ENCODE measurements at places on chromosomes 6 and 20. TPM values are rescaled to one million over a fixed set of nuclear protein-coding genes. Genes with fewer than 3 reads are reported as not detected.

The SNAP91 gene
- total RNA-seq = 0.43 TPM

DNA sequence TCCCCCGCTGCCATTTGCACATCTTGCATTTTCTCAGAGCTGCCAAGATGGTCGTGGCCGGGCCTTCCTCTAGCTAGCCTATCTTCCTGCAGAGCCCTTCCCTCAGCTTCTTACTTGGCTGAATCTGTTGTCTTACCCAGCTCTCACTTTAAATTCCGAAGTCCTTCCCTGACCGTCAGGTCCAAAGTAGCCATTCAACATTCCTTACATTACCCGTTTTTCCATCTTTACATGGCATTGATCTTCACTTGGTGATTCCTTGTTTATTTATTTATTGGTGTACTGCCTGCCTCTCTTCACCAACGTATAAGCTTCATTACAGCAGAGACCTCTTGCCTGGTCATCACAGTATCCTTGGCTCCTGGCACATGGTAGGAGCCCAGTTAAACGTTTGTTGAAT, 137.4 kb upstream of the ESR1 start:
- no peak for DNase-seq

The RCAN2 gene
- 1.0 TPM for total RNA-seq

DNA sequence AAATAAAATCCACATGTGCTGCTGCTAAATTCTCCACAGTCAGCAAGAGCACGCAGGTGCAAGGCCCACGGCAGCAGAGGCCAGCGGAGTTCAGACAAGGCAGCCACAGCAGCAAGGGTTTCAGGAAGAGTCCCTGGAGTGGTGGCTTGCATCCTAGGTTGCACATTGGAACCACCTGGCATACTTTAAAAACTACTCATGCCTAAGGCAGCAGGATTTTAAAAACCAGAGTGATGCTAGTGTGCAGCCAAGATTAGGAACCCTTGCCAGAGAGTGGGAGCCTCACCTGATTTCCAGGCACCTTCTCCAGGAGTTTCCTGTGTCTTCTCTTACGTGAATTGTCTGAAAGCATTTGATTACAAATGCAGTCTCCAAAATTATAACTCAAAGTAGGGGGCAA, 104.0 kb upstream of the GPR6 start:
- DNase-seq = no peak

DNA sequence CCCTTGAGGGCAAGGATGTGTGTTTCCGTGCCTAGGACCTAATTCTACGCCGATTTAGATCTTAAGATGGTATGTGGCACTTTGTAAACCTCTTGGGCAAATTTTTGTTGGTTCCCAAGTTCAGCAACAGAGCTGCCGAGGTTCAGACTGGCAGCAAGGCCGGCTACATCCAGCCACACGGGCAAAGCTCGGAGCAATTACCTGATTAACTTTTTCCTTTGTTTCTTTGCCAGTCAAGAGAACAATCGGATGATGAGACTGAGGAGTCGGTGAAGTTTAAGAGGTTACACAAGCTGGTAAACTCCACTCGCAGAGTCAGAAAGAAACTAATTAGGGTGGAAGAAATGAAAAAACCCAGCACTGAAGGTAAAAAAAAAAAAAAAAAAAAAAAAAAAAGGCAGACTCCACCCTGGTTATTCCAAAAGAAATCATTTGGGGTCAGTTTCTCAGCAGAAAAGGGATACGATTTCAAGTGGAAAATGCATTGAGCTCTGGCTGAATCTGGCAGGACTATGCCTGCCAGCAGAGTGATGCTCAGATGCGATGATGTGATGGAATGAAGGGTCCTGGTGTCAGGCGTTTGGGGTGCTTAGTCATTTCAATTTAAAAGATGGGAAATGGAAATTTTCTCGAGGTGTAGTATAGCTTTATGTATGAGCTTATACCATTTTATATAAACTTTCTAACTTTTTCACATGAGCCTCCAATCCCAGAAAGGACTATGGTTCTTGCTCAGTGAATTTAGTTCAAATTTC, 171.6 kb downstream of the SASH1 start:
- no peak for DNase-seq

The WFDC2 gene
- total RNA-seq = not detected

DNA sequence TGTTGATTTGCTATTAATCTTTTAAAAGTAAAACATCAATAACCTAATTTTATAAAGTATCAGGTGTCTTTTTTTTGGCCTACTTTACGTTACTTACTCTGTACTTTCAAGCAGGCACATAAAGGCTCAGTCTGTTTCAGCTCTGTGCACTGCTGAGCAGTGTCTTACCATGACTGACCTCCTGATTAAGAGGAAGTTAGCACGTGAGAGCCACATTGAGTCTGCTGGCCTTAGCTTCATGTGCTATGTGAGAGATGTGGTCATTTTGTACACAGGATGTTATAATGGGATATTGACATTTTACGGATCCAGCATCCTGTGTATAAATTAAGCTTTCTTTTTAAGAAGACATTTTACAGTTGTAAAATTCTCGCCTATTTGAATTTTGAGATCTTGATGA, 31.9 kb downstream of the ARID1B start:
- no peak for DNase-seq

DNA sequence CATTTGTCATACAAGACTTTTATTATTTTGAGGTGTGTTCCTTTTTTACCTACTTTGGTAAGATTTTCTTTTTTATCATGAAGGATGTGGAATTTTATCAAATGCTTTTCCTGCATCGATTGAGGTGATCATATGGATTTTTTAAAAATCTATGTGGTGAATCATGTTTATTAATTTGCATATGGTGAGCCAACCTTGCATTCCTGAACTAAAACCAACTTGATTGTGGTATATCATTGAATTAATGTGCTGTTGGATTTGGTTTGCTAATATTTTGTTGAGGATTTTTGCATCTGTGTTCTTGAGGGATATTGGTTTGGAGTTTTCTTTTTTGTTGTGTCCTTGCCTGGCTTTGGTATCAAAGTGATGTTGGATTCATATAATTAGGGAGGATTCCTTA, 848.1 kb upstream of the EYS start:
- no peak for DNase-seq

GRCh38 chr6:38116248-38116647, 296.7 kb downstream of the ZFAND3 start:
- DNase-seq = no peak

Measured in H4 (cell line).